Renal cortex interstitium (tissue), 15 donors: ENCODE measurements at places on chromosomes 2 and 18.

DNA sequence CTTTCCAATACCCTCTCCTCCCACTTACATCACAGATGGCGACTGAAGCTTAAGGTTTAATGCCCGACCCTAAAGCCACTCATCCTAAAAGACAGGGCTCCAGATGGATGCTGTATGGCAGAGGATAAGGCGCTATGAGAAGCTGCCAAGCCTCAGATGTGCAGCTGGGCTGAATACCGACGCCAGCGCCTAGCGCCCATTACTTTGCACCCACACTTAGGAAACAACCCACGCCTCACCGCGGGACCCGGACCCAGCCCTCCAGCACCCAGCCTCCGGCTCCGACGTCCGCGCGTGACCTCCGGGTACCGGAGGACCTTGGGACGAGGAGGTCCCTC, 335 bp downstream of the TRAK2 start:
- no peak for DNase-seq

DNA sequence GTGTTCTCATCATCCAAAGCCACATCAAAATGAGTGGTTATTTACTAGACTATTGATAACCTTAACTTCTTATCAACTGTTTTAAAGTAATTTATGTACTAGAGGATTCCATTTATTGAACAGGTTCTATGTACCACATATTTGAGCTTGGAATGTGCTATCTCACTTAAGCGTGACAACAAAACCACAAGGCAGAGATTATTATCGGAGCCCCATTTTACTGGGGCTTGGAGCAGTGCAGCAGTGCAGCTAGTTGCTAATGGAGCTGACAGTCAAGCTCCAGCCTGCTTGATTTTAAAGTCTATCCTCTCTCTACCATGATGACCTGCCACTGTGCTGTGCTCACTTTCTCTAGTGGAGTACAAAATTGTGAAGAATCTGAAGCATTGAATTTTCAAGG, 24.6 kb downstream of the GCG start:
- no peak for DNase-seq

GRCh38 chr2:129935118-129935517, 44.3 kb upstream of the RAB6C start:
- DNase-seq, result no peak

GRCh38 chr2:112491946-112492345, 10.0 kb downstream of the TTL start:
- DNase-seq, result no peak

- DNase-seq, result no peak
Observed at GRCh38 chr18:63487676-63488075, 10.9 kb downstream of the SERPINB5 start.

DNA sequence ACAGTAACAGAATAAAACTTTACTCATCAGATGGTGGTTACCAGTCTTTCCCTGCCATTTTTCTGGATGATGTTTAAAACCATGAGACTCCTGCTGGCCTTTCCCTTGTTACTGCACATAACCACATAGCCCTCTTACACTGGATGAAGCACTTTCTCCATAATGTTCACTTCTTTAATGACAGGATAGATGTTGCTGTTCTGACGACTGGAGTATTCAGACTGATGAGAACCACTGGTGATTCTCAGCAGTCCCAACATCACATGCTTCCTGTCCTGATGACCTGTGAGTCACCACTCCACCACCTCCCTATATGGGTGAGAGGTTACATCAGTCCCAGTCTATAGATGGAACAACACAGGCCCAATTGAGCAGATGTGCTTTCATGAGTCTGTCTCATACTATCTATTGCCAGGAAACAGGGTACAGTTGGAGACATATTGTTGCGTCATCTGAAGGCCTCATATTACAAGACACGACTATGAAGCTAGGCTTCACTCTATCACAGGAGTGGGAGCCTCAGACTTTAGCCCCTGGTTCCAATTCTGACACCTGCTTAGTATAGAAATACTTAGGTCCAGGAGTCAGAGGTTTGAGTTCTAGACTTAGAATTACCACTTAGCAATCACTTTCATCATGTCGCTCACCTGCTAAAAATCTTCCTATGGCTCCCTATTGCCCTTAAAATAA, 145.7 kb upstream of the KLF7 start:
- no peak for DNase-seq

GRCh38 chr2:68536000-68536399, 68.6 kb downstream of the APLF start:
- no peak for DNase-seq

GRCh38 chr2:17752246-17752645, 1.4 kb downstream of the SMC6 start:
- DNase-seq, result no peak

DNA sequence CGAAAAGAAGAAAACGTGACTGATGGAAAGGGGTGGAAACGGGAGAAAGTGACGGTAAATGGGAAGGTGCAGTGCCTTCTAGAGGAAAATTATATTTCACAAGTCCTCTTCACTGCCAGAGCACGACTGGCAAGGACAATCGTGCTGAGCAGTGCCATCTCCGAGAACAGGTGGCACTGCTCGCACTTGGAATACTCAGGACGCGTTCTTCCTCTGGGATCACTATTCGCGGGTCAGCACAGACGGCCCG, 364 bp downstream of the STAT1 start:
- no peak for DNase-seq

DNA sequence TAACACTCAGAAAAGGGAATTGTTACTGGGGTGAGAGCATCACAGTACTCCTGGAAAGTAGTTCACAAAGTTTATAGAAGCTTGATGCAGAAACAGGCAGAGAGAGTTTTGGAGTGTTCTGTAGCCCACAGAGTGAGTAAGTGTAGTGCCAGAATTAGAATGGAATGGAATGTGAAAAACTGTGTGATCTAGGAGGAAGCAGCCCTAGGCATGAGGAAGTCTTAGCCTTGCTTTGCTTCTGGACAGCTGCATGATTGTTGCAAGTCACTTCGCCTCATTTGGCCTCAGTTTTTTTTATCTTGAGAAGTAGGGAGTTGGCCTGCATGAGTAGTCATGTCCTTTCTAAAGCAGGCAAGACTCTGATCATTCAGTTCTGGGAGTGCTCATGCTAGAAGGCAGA, 10.9 kb downstream of the SERPINB12 start:
- no peak for DNase-seq

DNA sequence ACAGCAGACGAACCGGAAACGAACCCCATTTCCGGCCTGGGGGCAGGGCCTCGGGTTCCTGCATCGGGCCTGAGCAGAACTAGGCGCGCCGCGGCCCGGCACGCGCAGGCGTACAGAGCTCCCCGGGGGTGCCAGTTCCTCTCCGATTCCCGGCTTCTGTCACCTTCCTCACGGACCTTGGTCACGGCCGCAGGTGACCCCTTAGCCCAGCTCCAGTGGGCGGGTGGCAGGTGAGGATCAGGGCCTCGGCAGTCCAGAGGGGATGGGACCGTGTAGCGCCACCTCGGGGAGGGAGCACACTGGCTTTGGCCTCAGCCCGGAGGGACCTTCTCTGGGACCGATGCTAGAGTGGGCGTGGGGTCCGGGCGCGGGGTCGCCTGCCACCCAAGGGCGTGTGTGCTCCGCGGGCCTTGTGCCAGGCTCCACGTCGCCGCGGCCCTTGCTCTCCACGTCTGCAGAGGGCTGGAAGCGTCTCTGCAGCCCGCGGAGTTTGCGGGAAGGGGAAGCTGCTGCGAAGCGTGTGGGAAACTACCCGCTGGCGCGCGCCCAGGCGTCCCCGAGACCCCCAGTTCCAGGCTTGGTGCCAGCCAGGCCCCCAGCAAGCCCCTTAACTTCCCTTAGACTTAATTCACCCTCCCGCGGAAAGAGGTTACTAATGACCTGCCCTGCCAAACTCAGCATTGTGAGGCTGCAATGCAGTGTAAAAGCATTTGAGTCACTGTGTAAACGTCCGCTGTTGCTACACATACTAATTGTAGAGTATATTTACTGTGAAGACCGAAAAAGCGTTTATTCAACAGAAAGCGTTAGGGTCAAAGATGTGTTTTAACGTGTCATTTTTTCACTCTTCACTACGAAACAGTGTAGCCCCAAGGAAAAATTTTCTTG, at the start of gene TRAPPC12:
Gene TRAPPC12, plus strand, starts transcription at position 48 of the 888 bp plus-strand sequence. CDS start 7,930 bp downstream, outside the sequence.
- DNase-seq, result peak; percentile 87

GRCh38 chr2:8636721-8637636, 44.9 kb upstream of the ID2 start:
- DNase-seq, result peak; percentile 85

- no peak for DNase-seq
Observed at GRCh38 chr2:171210864-171211431, 50.3 kb upstream of the TLK1 start.

DNA sequence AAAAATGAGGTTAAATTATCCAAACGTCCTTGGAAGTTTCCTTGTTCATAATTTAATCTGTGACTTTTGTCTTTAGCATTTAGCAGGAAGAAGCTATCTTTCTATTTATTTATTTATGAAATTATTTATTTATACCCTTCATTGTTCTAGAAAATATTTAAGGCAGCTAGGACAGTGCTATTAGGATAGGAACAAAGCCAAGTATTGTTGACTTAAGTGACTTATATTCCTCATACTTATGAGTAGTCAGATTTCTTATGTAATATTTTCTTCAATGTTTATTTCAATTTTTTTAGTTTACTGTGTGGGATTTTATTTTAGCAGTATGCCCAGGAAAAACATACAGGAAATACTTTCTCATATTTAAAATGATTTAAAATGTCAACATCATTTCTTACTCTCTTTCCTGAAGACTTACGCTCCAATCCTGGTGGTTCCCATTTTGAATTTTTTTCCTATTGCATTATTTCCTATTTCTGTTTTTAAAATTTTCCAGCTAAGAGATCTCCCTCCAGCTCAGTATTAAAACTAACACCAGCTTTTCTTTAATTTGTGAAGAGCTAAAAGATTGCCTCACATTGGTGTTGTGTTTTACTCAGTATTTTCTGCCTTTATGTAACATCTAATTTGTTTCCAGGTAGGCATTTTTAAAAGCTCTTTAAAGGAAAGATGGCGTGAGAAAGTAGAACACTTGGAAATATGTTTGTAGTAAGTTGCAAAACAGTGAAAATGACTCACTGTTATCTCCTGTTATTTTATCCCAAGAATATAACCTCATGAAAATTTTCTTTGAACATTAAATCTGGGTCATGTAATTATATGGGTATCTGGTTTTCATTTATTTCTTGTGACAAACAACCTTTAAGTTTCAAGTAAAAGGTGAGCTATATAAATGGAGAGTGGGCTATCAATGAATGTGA, 32.2 kb downstream of the MAPRE2 start:
- DNase-seq, result no peak

- no peak for DNase-seq
Observed at GRCh38 chr2:108641756-108642155, 77.5 kb upstream of the RANBP2 start.
